ENCODE measurements at places on chromosomes 12 and 14.

- DNase-seq = no peak
Measured at GRCh38 chr12:12872934-12873275, 18.5 kb upstream of the GPRC5A start.

GRCh38 chr12:49952391-49953055 lies 2.0 kb downstream of the AQP2 start:
- DNase-seq = no peak

GRCh38 chr12:98750511-98750910 lies 105.4 kb downstream of the APAF1 start:
- no peak for DNase-seq

DNA sequence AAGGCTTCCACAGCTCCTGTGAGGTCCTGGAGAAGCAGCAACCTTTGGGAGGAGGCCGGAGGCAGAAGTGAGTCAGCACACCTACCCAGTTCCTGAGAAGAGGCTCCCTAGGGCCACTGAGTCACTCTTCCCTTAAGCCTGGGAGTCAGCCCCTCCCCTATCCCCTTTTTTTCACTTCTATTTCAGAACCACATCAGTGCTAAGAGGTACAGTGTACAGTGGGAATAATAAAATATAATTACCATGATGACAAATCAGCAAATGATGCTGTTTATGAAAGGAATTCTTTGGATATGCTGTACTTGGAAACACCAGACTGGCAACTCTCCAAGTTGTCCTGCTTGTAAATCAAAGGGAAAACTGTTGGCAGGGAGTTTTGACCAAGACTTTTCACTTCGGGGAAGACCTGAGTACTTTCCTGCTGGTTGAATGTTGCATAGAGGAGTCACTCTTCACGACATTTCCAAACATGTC lies 7.8 kb upstream of the TBPL2 start:
- DNase-seq = no peak

DNA sequence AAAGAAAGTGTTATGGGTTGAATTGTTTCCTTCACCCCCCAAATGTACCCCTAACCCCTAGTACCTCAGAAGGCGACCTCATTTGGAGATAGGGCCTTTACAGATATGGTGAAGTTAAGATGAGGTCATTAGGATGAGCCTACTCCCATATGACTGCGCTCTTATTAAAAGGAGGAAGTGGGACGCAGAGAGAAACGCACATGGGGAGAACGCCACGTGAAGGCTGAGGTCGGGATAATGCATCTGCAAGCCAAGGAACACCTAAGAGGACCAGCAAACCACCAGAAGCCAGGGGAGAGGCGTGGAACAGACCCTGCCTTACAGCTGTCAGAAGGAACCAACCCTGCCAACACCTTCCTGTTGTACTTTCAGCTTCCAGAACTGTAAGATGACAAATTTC lies 1.7 kb upstream of the NRIP2 start:
- DNase-seq = no peak

DNA sequence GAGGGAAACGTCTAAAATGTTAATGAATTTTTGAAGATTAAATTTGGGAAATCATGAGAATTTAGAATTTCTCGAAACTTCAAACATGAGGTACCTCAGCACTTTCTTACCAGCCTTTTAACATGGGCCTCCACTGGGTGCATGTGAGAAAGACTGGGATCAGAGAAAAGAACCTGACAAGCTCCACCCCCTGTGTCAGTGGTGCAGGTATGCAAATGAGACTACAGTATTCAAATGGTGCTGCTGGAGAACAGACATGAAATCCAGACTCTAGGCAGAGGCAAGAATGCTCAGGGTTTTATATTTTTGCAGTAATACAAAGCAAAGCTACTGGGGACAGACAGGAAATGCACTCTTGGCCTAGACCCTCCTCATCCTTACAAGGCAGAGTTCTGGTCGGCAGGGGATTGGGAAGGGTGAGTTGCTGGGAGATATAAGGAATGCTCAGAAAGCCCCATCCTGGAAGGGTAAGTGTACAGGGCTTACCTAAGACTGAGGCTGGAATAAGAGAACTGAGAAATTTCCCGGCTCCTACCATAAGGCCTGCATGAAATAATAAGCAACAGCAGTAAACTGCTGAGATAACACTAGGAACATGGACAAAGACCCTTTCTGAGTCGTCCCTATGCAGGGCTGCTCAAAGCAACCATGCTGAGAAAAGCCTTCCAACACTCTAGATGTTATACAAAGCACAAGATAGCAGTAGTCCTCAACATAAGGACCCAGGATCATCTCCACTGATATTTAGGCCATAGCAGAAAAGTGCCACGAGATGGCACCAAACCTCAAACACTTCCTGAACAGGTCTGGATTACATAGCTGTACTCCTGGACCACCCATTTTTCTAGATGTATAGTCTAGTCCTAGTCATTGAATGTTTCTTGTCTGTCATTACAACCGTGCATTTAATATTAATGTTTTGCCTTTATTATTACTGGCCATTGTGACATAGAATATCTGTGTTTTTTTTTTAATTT lies 260.8 kb downstream of the RASSF9 start:
- peak; percentile 51 for DNase-seq
